ENCODE measurements at places on chromosomes 2 and 18. TPM values are rescaled to one million over a fixed set of nuclear protein-coding genes. Genes with fewer than 3 reads are reported as not detected.
A peak's percentile ranks its signal among the peaks of the same experiment; 100 is the strongest.

DNA sequence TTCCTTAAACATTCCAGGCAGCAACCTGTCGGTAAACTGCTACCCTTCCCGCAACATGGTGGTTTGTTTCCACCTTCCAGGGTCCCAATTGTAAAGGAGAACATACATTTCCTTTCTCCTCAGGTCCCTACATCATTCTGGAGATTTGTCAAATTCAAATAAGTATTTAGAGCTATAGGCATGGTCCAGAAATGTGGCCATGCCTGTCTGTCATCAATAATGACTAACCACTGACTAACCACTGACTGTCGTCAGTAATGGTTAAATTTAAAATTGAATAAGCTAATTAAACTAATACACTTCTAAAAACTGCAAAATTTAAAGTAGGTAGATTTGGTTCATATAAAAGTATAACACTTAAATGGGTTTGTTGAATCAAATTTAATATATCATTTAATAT lies 984.0 kb upstream of the SLC39A10 start:
- no peak for DNase-seq

DNA sequence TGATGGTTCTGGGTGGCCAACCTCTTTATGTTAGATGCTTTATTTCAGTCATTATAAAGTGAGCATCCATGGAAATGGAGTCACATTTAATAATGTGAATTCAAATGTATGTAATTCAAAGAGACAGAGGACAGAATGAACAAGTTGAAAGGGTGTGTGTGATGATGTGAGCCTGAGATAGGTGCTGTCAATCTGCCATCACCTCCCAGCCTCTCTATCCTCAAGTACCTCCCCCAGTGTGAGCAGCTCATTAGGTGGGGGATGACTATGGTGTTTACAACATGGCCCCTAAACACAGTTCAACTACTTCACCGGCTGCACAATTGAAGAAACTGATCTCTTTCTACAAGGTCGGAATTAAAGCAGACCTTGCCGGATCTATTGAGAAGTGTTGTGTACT lies 74.7 kb upstream of the IGFBP5 start:
- no peak for DNase-seq

DNA sequence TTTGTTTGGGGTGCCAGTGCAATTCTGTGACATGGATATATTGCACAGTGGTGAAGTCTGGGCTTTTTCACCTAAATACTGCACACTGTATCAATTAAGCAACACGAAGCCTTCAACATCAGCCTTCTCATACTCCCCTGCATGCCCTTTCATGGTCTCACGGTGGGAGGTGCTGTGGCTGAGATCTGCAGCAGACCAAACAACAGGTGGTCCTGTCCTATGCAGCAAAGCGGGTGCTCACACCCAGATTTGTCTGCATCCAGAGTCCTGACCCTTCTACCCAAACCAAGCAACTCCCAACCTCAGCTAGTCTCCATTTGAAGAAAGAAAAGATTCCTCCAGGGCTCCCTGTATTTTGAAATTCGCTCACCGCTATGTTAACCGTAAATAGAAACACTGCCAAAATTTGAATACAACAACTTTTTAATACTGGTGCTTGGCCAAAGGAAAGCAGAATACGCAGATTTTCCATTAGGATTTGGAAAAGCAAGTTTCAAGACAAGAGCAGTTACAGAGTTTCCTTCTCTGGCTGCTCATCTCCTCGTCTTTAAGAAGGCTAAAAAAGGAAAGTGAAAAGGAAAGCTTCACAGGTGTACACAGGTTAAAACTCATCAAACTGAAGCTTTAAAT lies 34.9 kb downstream of the FAM168B start:
- no peak for DNase-seq

GRCh38 chr2:121185571-121186074 lies 99.4 kb downstream of the TFCP2L1 start:
- peak; percentile 79 for DNase-seq

IL36B gene
- total RNA-seq: 5.2 TPM

NYAP2 gene
- not detected for total RNA-seq

HOXD10 gene
- 0.59 TPM for total RNA-seq

DYNC2LI1 gene
- 21.7 TPM for total RNA-seq

Data from suprapubic skin (tissue), 4 donors.